ENCODE measurements at places on chromosomes 5 and 9. TPM values are rescaled to one million over a fixed set of nuclear protein-coding genes. Genes with fewer than 3 reads are reported as not detected.

DEPDC1B gene
- total RNA-seq, result 34.1 TPM

FGF10 gene
- not detected for total RNA-seq

KCTD16 gene
- total RNA-seq, result 0.29 TPM

NRG2 gene
- 0.11 TPM for total RNA-seq

MEIKIN gene
- total RNA-seq, result not detected

RORB gene
- total RNA-seq, result 0.11 TPM

LTC4S gene
- total RNA-seq, result not detected

OLFML2A gene
- total RNA-seq, result not detected

GPRIN1 gene
- 2.0 TPM for total RNA-seq

DNA sequence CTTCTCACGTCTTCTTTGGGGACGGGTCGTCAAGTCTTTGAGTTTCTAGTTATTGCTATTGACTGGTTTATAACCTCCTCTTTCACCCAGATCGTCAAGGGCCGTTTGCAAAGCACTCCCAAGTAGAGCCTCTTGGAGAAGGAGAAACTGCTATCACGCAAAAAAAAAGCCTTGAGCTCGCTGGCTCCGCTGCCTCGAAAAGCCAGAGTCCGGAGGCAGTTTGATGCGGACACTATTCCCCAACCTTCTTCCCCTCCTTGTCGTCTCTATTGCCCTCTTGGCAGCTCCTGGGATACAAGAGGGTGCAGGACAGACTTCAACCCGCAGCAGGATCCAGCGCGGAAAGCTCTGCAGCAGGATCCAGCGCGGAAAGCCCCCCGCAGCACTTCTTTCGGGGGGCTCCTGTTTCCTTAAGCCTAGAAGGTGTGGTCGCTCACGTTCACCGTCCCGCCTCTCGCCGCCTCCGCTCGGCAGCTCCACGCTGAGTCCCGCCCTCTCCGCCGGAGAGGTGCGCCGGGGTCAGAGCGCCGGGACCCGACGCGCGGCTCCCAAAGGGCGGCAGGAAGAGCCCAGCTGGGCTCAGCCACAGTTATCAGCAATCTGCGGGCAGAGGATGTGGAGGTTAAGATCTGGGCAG lies at the start of gene PCDHAC1:
TSS of gene PCDHAC1 (plus strand) at position 494 of the 637 bp plus-strand sequence. CDS start 594 bp downstream, outside the sequence.
- no peak within 1 kb of the TSS for H3K27ac ChIP-seq
- no peak for DNase-seq
- peaks cover 9% of the 10 kb centered on the region for H3K4me1 ChIP-seq
- H3K27me3 ChIP-seq, result peaks cover 47% of the 10 kb centered on the region
- peaks cover 1% of the 10 kb centered on the region for H3K36me3 ChIP-seq

DNA sequence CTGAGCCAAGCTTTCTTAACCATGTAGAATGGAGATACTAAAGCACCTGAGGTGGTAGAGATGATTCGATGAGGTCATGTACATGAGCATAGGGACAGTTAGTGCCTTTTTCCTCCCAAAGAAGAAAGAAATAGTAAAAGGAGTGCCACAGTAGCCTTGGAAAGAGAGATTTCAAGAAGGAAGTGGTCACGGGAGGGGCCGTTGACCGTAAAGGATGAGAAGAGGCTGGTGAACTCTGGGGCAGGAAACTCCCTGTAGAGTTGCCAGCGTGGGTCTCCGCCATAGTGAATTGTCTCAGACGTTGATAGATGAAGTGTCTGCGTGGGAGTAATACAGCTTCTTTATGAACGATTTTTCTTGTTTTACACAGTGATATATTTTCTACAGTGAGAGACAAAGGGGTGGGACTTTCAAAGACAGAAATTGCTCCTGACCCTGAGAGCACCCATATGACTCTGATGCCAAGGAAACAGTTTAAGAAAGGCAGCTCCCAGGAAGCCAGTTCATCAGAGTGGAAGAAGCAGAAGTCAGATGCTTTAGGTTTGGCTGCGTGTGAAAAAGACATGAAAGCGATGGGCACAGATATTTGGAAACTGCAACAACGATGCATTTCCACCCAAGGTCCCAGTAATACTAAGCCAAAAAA lies 41.3 kb downstream of the UGCG start:
- peak; percentile 84 for DNase-seq
- H3K27ac ChIP-seq, result peak overlapping the region; percentile 88
- peaks cover 29% of the 10 kb centered on the region for H3K36me3 ChIP-seq
- peak overlapping the region; percentile 38 for H3K4me3 ChIP-seq
- no peaks in the 10 kb centered on the region for H3K27me3 ChIP-seq

DNA sequence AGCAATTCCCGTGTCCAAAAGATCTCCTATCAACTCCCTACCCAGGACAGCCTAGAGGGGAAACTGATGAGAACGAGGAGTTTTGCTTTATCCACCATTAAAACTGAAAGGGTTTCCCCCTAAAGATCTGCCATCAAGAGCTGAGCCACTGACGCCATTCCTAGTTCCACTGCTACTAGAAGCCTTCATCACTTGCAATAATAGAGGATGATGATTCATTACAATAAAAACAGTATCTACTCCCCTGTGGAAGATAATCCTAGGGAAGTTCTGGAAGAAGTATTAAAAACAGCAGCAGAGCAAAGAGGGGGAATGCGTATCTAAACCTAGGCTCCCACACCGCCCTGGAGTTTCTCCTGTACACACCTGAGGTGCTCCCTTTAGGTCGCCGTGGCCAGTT lies 394.5 kb downstream of the BNC2 start:
- H3K27ac ChIP-seq, result no peak overlapping the region
- no peaks in the 10 kb centered on the region for H3K27me3 ChIP-seq
- no peaks in the 10 kb centered on the region for H3K4me1 ChIP-seq

DNA sequence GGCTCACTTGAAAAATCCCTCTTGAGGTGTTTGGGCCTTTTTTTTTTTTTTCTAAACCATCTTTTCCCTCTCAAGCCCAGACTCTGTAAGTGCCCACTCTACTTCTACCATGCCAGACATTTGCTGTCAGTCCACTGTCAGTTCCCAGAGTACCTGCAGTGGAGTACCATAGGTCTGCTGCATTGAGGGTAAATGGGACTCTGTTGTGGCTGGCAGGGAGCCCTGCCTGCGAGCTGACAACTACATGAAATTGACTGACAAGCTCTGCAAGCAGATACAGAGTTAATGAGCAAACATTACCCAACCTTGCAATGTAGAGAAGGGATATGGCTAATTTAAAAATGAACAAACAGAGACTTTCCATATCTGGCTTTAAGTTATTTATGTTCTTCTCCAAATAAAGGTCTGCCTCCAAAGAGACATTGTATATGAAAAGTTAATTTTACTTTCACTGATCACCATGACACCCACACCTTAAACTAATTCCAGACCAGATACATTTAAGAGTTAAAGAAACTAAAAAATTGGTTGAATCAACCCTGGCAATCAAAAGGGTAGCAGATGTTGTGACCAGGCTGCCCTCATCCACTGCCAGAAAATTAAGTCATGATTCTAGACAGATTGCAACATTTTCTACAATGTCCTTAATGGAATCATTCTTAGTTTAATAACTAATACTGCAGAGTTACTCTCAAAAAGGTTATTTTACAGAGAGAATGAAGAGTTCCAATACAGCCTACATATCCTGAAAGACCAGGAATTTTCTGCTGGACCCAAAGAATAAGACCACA lies 100.4 kb upstream of the PAM start:
- H3K4me1 ChIP-seq, result no peaks in the 10 kb centered on the region
- no peaks in the 10 kb centered on the region for H3K36me3 ChIP-seq
- H3K4me3 ChIP-seq, result no peak overlapping the region
- peaks cover 8% of the 10 kb centered on the region for H3K27me3 ChIP-seq

DNA sequence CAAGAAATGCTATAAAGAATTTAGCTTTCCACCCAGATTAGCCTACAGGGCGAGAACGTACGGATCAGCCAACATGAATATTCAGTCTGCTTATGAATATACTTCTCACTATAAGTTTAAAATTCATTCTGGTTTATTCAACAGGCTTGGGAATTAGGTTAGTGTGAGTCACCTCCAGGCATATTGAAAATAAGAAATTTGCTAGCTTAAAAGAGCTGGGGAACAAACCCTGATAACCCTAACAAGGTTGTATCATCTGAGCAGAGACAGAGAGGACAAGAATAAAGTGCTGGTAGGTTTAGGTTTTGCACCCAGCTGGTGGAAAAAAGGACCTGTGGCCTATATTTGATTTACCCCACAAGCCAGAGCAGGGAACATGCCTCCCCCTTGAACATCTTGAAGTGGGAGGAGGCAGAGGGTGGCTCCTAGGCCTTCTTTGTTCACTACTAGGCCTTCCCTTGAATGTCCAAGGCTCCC lies 12.3 kb downstream of the FNBP1 start:
- no peaks in the 10 kb centered on the region for H3K27me3 ChIP-seq
- peak overlapping the region; percentile 99 for H3K27ac ChIP-seq
- H3K4me3 ChIP-seq, result peak overlapping the region; percentile 63
- H3K36me3 ChIP-seq, result peaks cover 71% of the 10 kb centered on the region
- peak; percentile 40 for DNase-seq

GRCh38 chr9:109117856-109118807 lies 1.6 kb downstream of the TMEM245 start:
- peak overlapping the region; percentile 92 for H3K27ac ChIP-seq
- H3K4me1 ChIP-seq, result peaks cover 55% of the 10 kb centered on the region
- DNase-seq, result peak; percentile 81

DNA sequence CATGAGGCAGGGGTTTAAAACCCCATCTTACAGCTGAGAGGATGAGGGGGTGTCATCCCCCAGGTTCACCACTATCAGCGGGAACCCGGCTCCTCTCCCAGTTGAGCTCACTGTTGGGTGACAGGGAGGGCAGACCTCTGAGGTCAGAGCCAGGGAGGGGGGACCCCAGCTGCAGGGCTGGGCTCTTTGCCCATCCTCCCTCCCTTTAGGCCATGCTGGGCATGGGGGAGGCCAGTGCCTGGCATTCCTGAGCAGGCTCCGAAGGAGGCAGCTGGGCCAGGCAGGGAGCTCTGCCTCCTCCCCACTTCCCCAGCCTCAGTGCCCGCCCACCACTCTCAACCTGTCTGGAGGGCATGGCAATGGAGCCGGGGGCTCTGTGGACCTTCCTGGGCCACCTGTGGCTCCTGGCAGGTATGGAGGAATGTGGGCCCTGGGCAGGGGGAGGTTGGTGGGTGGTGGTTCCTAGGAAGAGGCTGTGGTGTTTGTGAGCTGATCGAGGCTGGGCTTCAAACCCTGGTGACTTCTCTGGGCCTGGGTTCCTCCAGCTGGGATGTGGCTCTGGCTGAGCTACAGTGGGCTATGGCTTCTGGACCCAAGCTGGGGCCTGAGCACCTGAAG lies 12.6 kb downstream of the CRB2 start:
- H3K36me3 ChIP-seq, result no peaks in the 10 kb centered on the region
- DNase-seq, result no peak
- H3K4me3 ChIP-seq, result no peak overlapping the region
- H3K27ac ChIP-seq, result no peak overlapping the region
- peaks cover 34% of the 10 kb centered on the region for H3K27me3 ChIP-seq

DNA sequence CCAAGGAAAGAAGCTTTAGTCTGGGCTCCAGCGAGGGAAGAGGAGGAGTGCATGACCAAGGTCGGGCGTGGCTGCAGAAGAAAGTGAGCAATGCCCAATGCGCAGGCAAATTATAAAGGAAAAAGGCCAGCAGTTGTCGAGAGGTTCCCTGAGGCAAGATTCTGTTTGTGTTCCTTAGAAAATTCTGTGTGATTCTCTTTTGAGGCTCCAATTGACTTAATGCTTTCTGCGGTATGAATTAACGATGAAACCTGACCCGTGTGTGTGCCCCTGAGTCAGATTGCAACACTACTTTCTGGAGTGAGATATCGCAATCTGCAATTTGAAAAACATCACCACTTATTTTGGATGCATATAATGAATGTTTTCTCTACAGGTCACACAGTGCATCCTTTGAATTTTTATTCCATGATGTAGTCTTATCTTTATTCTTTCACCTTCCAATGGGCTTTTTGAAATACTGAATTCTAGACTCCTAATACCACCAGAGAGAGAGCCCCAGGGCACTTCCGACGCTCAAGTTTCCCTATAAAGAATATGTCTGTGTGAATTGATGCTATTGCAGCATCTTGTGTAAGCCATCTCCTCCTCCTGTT lies 117.9 kb upstream of the IL6ST start:
- no peaks in the 10 kb centered on the region for H3K27me3 ChIP-seq
- DNase-seq, result no peak
- no peaks in the 10 kb centered on the region for H3K36me3 ChIP-seq
- H3K4me3 ChIP-seq, result no peak overlapping the region

DNA sequence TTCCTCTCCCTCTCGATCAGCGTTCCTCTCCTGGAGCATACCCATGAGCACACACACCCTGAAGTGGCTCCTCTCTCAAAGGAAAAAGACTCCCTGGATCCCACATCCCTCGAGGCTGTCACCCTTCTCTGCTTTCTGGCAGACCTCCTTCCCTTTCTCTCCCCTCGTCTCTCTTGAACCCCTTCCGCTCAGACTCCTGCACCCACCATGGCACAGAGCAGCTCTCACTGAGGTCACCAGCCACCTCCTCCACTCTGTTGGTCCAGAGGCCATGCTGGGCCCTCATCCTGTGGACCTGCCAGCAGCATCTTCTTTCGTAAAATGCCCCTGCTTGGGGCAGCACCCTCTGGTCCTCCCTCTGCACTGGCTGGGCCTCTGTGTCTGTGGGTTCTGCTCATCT lies 5.7 kb downstream of the B4GALT7 start:
- H3K27ac ChIP-seq, result no peak overlapping the region
- H3K36me3 ChIP-seq, result peaks cover 10% of the 10 kb centered on the region
- peaks cover 27% of the 10 kb centered on the region for H3K4me1 ChIP-seq
- H3K27me3 ChIP-seq, result no peaks in the 10 kb centered on the region

GRCh38 chr5:119177226-119177625 lies 106.3 kb downstream of the DMXL1 start:
- peaks cover 6% of the 10 kb centered on the region for H3K4me1 ChIP-seq
- no peak overlapping the region for H3K4me3 ChIP-seq
- no peaks in the 10 kb centered on the region for H3K27me3 ChIP-seq
- peaks cover 11% of the 10 kb centered on the region for H3K36me3 ChIP-seq
- H3K27ac ChIP-seq, result no peak overlapping the region

DNA sequence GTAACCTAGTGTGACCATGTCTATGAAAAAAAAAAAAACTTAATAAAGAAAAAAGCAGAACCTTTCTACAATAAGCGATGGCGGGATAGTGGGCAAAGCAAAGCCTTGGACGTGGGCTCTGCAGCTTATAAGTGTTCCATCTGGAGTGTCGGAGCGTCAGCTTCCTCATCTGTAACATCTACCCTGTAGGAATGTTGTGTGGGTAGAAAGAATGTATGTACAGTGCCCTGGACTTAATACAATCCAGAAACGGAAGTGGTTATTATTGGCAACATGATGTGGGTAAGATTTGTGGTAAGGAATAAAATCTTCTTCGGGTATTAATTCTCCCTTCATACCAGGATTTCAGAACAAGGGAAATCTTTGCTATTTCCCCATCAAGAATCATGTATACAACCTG lies 66.5 kb downstream of the SEMA5A start:
- H3K4me3 ChIP-seq, result no peak overlapping the region
- H3K36me3 ChIP-seq, result no peaks in the 10 kb centered on the region
- H3K27ac ChIP-seq, result no peak overlapping the region
- no peak for DNase-seq

DNA sequence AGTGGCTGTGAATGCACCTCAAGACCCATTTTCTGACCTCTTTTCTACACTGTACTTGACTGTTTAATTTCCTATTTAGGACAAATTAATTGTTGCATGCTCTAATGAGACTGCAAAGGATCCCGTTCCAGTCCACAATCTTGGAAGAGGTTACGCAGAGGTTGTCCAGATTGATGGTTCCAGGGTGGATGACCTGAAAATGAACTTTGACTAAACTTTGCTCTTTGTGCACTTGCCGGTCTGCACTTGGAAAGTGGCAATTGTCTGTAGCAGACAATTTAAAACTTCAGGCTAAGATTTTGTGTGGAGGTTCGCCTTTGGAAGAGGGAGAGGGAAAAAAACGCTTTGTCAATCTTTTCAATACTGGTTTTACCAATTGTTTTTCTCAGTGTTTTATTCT lies 267.8 kb downstream of the TMEM161B start:
- DNase-seq, result no peak
- H3K27ac ChIP-seq, result no peak overlapping the region
- no peaks in the 10 kb centered on the region for H3K27me3 ChIP-seq
- H3K4me1 ChIP-seq, result no peaks in the 10 kb centered on the region
- H3K36me3 ChIP-seq, result no peaks in the 10 kb centered on the region
